ENCODE measurements at places on chromosomes 1 and 21.

DNA sequence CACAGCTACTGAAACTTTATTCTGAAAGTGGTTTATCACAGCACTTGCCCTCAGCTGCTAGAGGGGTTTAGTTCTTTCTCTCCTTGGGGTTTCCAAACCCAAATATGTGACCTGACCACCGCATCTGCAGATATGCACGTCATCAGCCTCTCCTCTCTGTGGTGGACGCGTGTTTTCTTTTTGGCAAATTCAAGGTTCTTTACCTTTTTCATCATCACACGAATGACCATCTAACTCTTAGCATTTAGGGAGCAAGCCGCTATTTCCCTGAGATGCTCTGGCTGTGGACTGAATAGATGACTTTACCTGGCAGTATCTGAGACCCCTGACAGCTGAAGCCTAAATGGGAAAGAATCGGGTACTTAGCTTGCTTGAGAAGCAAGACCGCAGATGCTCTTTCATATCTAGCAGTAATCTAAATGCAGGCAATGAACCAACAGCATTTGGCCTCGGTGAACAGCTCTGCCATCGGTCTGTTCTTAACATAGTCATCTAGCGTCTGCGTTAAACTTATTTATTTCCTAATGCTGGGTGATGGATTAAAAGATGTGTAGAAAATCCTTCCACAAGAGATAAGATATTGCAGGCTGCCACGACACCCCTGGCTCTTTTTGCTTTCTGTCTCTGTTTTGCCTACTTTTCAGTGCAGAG lies 463.4 kb downstream of the CAMTA1 start:
- DNase-seq, result no peak

DNA sequence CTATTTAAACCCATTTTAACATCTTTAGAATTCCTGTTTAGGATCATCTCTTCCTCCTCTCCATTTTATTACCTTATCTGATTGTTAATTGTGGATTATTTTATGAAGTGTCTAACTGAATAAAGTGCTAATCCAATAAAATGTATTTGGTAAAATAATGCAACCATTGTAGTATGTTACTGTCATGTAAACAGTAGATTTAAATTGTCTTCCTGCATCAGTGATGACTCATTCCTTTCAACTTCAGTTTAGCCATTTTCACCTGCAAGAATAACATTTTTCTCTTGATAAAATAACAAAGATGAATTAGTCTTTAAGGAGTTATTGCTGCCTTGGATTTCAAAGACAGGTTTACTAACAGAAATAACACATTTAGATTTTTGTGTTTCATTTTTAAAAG lies 5.4 kb downstream of the PPP2R5A start:
- DNase-seq, result no peak

- no peak for DNase-seq
Measured at GRCh38 chr1:158506369-158506987, 34.5 kb downstream of the OR10R2 start.

DNA sequence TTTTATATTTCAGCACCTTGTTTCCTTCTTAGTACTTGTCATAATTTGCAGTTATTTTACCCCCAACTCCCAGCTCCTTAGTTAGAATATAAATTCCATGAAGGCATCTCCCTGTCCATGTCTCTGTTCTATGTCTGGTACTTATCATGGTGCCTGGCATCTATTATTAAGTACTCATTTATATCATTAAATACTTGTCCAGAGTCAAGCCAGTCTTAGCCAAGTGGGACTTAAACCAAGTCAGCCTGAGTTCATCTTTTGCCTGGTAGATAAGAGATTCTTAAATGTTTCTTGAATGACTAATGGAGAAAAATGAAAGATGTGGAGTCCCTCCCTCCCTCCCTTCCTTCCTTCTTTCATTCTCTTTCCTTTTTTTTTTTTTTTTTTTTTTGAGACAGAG lies 9.4 kb downstream of the SLC25A44 start:
- DNase-seq, result no peak

DNA sequence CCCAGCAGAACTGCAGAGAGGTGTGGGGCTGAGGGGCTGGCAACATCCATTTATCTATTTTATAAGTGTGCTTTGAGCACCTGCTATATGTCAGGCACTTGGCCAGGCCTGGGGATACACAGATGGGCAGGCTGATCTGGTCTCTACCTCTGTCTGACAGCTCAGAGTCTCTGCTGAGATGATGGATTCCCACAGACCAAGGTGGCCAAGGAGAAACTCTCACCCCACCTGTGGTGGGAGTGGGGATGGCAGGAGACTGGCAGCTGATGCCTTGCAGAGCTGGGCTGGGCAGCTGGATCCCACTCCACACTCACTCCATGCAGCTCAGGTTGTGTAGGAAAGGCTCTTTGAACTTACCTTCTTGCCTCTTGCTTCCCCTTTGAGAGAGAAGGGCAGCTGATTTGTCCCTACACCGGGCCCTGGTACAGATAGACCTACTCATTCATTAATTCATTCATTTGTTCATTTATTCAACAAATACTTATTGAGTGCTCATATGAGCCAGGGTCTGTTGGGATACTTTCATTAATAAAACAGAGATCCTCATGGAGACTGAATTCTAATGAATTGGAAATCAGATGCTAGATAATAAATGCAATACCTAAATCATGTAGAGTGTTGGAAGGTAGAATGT lies 9.0 kb downstream of the ADORA1 start:
- peak; percentile 13 for DNase-seq

GRCh38 chr1:80427881-80428280 lies 1372.9 kb upstream of the ADGRL2 start:
- DNase-seq, result no peak

Measured in NCI-H1092 (cell line).